Activated T-cell treated with anti-CD3 and anti-CD28 coated beads, Interleukin-2, amount 50 U/mL, for 72 hours (primary cell): ENCODE measurements at places on chromosomes 12 and 14. TPM values are rescaled to one million over a fixed set of nuclear protein-coding genes. Genes with fewer than 3 reads are reported as not detected.

The GPX2 gene
- not detected for total RNA-seq

The GPR68 gene
- 18.9 TPM for total RNA-seq

The KRT8 gene
- 0.65 TPM for total RNA-seq

The THAP2 gene
- total RNA-seq: 13.8 TPM

The KLRF1 gene
- 0.29 TPM for total RNA-seq

The OR4E2 gene
- total RNA-seq: not detected
